ENCODE measurements at places on chromosomes 2 and 18. TPM values are rescaled to one million over a fixed set of nuclear protein-coding genes. Genes with fewer than 3 reads are reported as not detected.

- DNase-seq, result no peak
Observed at GRCh38 chr2:238022594-238023157, 38.1 kb upstream of the SCLY start.

- no peak for DNase-seq
Observed at GRCh38 chr2:65503746-65504145, 71.3 kb upstream of the SPRED2 start.

- no peak for DNase-seq
Observed at GRCh38 chr18:70377317-70377799, 88.5 kb downstream of the SOCS6 start.

Gene CBLN2
- under 0.01 TPM for total RNA-seq

Gene SLC14A1
- not detected for total RNA-seq

Gene LYG2
- not detected for total RNA-seq

Data from lung microvascular endothelial cell (primary cell).